ENCODE measurements at places on chromosomes 2 and 18.

- no peak for DNase-seq
Measured at GRCh38 chr2:62931536-62931935, 119.1 kb upstream of the OTX1 start.

- no peak for DNase-seq
Measured at GRCh38 chr2:223526106-223526505, 76.1 kb downstream of the SCG2 start.

DNA sequence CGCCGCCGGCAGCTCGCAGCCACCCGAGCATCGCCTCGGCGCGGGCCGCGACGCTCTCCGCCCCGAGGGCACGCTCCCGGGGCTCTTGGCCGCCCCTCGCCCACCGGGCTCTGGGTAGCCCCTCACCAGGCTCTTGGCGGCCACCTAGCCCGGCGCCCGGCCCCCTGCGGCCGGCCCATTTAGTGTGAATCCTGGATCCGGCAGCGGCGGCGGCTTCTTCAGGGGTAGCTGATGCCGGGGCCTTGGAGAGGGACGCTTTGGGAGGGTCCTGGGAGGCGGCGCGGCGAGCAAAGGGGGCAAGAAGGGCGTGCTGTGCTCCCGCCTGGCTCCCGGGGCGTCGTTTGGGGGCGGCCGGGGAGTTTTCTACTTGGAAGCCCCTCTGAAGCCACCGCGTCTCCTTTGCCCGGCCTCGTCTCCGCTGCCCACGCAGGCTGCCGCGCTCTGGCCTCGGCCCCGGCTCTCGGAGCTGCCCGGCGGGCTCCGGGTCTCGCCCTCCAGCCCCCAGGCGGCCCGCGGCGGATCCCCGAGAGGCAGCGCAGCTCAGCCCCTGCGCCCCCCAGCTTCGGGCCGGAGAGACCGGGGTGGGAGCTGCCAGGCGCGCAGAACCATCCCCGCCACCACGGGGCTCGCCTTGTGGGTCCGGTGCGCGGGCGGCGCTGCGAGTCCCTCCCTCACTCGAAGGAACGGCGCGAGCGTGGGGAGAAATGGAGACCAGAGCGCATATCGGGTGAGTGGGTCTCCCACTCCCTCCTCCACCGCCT, 509 bp downstream of the PIEZO2 start:
- DNase-seq = no peak

DNA sequence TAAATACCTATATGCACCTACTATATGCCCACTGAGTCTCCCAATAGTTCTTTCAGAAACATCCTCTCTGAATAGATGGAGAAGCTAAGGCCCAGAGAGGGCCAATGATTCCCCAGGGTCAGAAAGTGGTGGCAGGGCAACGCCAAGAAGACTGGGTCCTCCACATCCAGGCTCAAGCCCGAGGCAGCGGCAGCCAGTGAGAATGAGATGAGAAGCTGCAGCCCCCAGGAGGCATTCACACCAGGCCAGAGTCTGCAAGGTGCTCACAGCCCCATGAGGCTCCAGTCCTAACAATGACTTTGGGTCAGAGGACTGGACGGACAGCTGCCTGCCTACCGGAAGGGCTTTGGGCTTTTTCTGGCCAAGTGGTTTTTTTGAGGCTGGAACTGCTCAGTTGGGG, 3.5 kb downstream of the TEX261 start:
- DNase-seq = no peak

GRCh38 chr2:57097855-57098254, 914.1 kb downstream of the CCDC85A start:
- DNase-seq = no peak

DNA sequence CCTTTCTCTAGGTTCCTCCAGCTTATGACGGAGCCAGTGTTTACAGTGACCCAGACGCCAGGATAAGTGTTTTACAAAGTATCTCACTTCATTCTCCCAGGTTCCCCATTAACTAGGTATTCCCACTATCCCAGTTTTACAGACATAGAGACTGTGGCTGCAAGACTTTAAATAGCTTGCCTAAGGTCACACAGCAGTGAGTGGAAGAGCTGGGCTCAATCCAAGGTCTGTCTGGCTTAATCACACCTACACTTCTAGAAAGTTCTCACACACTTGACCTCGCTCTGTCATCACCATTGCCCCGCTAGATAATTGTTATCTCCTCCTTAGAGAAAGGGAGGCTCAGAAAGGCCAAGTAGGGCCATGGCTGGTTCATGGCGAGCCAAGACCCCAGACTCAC, 110.2 kb downstream of the ANTXR1 start:
- DNase-seq = no peak

GRCh38 chr2:45885171-45885621, 233.7 kb downstream of the PRKCE start:
- DNase-seq = no peak

- DNase-seq = no peak
Measured at GRCh38 chr2:229137639-229138038, 133.4 kb downstream of the PID1 start.

DNA sequence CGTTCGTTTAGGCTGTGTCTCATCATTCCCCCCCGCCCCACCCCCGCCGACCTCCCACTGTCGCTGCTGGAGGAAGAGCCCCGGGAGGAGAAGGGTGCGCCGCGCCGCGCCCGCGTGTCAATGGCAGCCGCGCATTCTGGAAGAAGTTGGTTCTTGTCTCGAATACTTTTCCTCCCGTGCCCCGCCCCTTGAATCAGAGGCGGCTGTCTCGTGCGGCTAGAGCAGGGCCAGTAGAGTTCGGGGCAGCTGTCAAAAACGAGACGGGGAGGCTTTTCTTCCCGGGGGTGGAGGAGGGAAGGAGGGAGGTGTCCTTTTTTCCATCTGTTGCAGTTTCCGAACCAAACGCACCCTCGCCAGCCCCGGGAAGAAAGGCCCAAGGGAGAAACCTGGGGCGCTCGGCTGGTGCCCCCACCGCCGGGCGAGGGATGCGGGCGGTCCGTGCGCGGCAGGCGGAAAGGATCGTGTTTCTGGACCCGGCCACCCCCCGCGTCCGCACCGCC, 410 bp upstream of the TGIF1 start:
- DNase-seq = no peak

- no peak for DNase-seq
Measured at GRCh38 chr18:29501952-29502351, 1325.0 kb upstream of the CDH2 start.

GRCh38 chr18:23971097-23971440, 43.5 kb upstream of the TTC39C start:
- DNase-seq = no peak

DNA sequence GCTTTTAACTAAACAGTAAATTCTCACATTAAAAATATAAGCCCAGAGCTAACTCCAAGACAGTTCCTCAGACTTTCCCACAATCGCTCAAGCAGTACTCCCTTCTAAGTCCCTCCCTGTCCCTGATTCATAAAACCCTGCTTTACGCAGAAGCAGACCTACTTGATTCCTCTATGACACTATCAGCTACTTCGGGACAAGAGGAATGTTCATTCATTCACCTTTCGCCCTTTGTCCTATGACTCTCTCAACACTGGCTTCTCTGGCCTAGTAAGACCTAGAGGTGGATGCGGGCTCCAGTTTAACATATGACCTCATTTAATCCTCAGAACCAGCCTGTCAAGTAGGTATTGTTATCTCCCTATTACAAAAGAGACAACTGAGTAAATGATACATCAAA, 10.2 kb downstream of the LPIN2 start:
- no peak for DNase-seq

- DNase-seq = no peak
Measured at GRCh38 chr18:55748227-55748738, 160.3 kb upstream of the TCF4 start.

GRCh38 chr2:48287976-48288375, 242.0 kb upstream of the STON1 start:
- peak; percentile 55 for DNase-seq

DNA sequence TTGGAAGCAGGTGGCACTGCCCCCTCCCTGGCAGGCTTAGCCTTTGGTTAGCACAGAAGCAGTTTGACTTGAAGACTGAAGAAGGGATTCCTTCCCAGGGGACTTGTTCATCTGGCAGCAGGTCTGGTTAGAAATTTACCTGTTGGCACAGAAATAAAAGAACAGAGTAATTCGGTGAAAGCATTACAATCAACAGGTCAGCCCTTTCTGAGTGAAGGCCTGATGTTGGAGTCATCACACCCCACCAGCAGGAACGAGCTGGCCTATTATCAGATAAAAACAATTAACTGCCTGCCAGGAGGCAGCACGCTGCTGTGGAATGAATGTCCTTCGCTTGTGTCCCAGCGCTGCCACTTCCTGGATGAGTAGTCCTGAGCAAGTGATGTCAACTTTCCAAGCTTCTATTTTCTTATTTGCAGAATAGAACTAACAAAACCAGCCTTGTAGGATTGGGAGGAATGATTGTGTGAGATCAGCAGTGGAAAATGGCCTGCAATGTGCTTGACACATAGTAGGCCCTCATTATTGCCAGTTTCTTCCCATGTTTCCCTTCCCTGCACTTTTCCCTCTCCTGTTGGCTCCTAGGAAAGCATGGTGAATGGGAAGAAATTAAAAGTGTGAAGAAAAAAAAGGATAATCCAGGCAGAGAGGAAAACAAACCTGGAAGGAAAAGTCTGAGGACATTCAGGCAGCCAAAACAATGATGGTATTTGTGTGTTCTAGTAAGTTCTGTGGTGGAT, 29.0 kb downstream of the LGALSL start:
- no peak for DNase-seq
